H7 (cell line): ENCODE measurements at places on chromosomes 16 and 17. TPM values are rescaled to one million over a fixed set of nuclear protein-coding genes. Genes with fewer than 3 reads are reported as not detected.

The HBQ1 gene
- total RNA-seq: 0.59 and 1.6 TPM in 2 replicates

The KRT20 gene
- total RNA-seq: not detected in 2 replicates

The ITGB4 gene
- 0.28 and 0.70 TPM in 2 replicates for total RNA-seq

DNA sequence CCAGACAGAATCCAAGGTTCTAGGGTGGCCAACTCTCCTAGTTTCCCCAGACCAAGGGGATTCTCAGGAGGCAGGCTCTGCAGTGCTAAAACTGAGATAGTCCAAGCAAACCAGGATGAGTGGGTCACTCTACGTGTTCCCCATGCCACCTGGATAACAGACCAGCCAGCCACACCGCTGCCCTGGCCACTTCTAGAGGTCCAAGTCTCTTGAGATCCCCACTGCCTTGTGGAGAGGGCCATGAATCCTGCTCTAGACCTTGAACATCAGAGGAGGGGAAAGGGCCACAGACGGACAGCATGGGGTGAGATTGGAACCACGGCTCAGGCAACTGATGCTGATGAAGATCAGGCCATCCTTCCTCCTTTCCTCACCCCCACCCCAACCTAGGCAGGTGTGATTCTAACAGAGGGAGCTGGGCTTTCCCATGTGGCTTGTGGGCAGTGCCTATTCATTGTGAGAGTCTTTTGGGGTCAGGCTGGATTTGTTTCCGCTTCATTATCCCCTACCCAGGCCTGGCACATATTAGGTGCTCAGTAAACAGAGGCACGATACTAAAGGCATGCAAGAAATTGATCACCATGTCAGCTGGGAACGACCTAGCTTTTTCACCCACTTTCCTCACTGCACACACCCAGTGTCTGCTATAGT is 16.8 kb upstream of the TVP23A start:
- no peak for DNase-seq

DNA sequence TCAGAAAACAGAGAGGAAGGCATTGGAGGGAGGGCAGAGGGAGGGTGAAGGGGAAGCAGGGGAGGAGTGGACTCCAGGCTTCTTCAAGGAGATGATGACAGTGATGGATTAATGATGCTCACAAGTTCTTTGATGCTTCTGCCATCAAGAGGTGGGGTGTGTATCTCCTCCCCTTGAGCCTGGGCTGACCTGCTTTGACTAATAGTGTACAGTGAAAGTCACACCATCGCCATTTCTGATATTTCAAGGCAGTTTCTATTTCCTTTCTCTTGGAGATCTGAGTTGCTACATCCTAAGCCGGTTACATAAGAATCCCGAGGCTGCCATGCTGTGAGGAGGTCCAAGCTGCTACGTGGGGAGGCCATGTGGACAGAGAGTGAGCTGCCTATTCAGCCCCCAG is 312.5 kb downstream of the MAF start:
- DNase-seq: no peak

- peak; percentile 88 for DNase-seq
Measured at GRCh38 chr17:38749223-38750043, 1.3 kb upstream of the PCGF2 start.

DNA sequence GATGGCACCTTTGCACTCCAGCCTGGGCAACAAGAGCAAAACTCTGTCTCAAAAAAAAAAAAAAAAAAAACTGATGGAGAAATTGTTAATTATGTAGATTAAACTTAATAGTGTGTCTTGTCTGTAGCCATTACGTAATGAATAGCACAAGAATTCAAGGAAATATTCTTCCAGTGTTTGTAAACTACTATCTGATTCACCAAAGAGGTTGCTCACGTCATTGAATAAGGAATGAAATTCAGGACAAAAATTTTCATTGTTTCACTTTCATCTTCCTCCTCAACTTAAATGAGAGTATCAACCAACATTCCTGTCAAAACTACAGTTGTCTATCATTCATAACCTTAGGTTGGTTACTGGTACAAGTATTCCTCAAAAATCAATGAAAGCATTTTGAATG is 30.7 kb upstream of the MYO18A start:
- DNase-seq: no peak

GRCh38 chr16:87327798-87328495 is 10.8 kb upstream of the C16orf95 start:
- no peak for DNase-seq

- no peak for DNase-seq
Measured at GRCh38 chr17:518047-518735, 165.6 kb upstream of the RPH3AL start.
